MCF 10A (cell line): ENCODE measurements at places on chromosomes 6 and 20. TPM values are rescaled to one million over a fixed set of nuclear protein-coding genes. Genes with fewer than 3 reads are reported as not detected.
A peak's percentile ranks its signal among the peaks of the same experiment; 100 is the strongest.

GHRH gene
- not detected in 2 replicates for total RNA-seq

PTPRT gene
- not detected in 2 replicates for total RNA-seq

- no peak for DNase-seq
These were observed 496.5 kb downstream of the MAFB start for GRCh38 chr20:40192529-40192928.

DNA sequence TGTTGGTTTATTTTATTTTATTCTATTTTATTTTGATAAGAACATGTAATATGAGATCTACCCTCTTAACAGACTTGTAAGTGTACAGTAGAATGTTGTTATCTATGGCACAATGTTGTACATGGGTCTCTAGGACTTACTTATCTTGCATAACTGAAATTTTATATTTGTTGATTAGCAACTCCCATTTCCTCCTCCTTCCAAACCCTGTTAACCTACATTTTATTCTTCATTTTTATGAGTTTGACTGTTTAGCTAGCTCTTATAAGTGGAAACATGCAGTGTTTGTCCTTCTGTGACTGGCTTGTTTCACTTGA is 37.9 kb upstream of the BCAS1 start:
- no peak for DNase-seq

GPX5 gene
- total RNA-seq, result not detected in 2 replicates

- DNase-seq, result no peak
These were observed 27.1 kb downstream of the PDE10A start for GRCh38 chr6:165635965-165636364.

MCCD1 gene
- not detected in 2 replicates for total RNA-seq

GRCh38 chr20:42567409-42567808 is 622.3 kb downstream of the PTPRT start:
- no peak for DNase-seq

UNC5CL gene
- 0.19 and 0.59 TPM in 2 replicates for total RNA-seq

FAM217B gene
- total RNA-seq, result 5.6 and 8.6 TPM in 2 replicates

GRCh38 chr6:106080763-106081095 is 5.4 kb upstream of the PRDM1 start:
- no peak for DNase-seq

DNA sequence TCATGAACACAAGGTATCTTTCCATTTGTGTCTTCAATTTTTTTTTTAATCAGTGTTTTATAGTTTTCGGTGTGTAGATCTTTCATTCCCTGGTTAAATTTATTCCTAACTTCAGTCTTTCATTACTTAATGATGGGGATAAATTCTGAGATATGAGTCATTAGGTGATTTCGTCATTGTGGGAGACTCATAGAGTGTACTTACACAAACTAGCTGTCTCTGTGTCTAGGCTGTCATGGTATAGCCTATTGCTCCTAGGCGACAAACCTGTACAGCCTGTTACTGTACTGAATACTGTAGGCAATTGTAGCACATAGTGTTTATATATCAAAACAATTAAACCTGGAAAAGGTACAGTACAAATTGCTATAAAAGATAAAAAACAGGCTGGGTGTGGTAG is 42.1 kb downstream of the SMAP1 start:
- DNase-seq, result peak; percentile 83

NHSL1 gene
- 23.9 and 32.1 TPM in 2 replicates for total RNA-seq

DNA sequence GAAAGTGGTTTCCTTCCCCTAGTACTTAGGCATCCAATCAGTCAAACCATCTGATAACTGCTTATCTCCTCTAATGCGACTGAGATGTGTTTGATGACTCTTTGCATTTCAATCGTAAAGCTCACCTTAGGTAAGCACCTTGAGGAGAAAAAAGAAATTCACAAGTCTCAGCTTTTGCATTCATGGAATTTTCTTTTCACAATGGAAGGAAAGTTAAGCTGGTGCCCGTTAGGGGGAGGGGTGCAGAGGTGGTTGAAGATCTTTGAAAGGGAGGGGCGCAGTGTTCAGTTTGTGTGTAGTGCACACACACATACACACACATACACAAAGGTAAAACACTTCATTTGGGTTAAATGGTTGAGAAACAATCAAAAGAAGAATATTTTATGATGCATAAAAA is 87.1 kb upstream of the SALL4 start:
- DNase-seq, result no peak

TFAP2A gene
- 78.2 and 87.4 TPM in 2 replicates for total RNA-seq

DNA sequence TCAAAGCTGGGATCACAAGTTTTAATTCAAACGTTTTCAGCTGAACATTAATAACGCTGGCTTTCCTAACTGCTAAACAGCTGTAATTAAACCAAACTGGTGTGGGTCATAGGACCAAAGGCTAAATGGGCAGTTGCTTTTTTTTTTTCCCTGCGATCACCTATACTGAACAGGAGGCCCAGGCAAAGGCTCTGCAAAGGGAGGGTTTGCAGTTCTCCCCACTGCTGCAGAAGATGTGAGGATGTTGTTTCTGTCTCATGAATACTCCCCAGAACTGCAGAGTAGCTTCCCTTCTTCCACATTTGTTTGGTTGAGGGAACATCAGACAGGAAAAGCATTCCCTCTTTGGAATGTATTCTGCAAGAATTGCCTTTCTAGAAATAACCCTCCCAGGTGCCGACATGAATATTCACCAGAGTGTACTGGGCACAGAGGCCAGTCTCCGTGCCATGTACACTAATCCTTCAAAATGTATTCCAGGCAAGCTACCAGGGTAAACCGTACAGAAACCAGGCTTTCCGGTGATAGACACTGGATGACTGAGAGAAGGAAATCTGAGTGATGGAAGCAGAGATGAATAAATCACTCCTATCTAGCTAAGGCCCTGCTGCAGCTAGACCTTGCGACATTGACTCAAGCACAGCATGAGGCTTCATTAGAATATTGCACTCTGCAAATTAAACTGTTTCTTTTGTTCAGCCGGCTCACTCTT is 370.1 kb downstream of the BTBD9 start:
- DNase-seq, result no peak

GPR63 gene
- 0.42 and 0.54 TPM in 2 replicates for total RNA-seq
